ENCODE measurements at places on chromosomes 4 and X. TPM values are rescaled to one million over a fixed set of nuclear protein-coding genes. Genes with fewer than 3 reads are reported as not detected.
A peak's percentile ranks its signal among the peaks of the same experiment; 100 is the strongest.

DNA sequence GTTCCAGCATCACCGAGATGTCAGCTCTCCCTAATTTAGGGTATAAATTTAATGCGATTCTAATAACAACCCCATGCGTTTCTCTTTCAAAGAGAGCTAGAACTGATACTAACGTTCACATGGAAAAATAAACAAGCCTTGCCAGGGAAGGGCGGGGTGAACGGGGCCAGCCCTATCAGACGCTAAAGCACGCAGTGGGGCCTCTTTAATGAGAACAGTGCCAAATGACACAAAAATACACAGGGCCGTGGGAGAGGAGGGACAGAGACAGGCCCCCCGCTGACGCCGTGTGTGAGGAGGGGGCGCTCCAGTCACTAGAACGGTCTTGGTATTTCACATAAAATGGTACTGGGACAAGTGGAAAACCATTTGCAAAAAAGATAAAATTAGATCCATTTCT, 21.3 kb upstream of the ADRA2C start:
- no peak for DNase-seq

FREM3 gene
- 0.13 TPM for polyA plus RNA-seq

DNA sequence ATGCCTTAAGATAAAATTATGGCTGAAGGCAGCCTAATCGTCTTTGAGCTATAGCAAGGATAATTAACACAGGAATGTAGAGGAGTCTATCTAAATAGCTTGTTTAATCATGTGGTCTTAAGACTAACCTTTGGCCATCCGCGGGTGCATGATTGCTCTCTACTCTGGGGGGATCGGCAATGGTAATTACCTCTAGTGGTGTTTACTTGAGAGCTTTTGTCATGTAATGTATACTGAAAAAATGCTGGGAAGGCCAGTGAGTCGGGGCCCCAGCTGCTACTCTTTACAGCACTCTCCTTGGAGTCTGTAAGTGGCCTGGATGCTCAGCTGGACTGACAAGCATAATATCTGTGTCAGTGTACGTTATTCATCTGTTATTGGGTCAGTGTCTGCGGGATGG, 65.5 kb upstream of the GNPDA2 start:
- DNase-seq: no peak

DNA sequence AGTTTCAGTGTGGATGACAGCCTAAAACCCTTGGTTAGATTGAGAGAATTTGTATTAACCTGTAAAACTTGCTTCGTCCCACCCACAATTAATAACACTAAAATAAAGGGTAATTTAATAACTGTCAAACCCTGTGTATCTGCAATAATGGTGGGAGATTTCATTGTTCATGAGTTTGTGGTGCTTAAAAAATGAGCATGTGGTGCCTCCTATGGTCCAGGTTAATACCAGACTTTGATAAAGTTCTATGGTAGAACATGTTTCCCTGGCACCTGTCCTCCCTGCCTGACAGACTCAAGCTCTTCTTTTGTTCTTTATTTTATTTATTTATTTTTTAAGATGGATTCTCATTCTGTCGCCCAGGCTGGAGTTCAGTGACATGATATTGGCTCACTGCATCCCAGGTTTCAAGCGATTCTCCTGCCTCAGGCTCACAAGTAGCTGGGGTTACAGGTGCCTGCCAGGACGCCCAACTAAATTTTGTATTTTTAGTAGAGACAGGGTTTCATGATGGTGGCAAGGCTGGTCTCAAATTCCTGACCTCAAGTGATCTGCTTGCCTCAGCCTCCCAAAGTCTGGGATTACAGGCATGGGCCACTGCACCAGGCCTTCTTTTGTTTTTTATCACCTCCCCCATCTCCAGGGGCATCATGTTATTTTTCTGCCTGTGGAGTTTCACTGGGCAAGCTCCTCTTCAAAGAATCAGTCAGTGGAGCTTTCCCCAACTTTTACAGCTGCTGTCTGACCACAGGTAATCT, 289.2 kb downstream of the NR3C2 start:
- peak; percentile 71 for DNase-seq

GRCh38 chr4:16195209-16195608, 31.1 kb downstream of the TAPT1 start:
- no peak for DNase-seq

TRAM1L1 gene
- polyA plus RNA-seq: 17.5 TPM

IRAK1 gene
- polyA plus RNA-seq: 54.3 TPM

GRCh38 chrX:148043271-148043855, 62.2 kb downstream of the FMR1NB start:
- DNase-seq: no peak

GRCh38 chrX:24204331-24204730, 54.8 kb downstream of the ZFX start:
- DNase-seq: no peak

DNA sequence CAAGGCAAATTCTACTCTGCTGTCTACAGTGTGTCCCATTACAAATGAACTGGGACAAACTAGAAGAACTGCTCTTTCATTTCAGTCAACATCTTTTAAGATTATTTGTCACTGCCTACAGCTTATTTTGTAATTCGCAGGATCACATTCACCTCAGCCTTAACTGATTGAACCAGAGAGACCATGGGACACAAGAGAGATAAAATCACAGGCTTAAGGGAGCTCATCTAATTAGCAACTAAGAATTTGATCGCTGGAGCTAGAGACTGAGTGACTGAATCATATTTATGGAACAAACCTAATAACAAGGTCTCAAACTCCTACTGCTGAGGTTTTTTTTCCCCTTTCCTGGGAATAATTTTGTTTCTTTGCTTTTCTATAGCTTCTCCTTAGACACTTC, 898.2 kb downstream of the PCDH18 start:
- no peak for DNase-seq

DNA sequence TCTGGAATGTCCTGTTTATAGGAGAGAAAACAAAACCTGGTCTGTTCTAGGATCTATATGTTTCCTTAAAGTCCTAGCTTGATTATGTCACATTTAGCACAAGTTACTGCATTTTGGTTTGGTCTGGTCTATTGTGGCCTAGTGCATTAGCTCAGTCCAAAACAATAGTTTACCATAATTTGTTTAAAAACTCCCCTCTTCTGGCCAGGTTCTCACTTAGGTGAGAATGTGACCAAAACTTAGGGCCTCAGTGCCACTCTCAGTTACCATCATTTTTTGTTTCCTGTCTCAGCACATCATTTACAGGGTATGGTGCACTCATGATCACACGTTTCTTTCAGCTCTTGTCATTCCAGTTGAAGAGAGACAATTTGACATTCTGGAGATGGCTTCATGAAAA, 378.5 kb downstream of the KLHL4 start:
- no peak for DNase-seq

DNA sequence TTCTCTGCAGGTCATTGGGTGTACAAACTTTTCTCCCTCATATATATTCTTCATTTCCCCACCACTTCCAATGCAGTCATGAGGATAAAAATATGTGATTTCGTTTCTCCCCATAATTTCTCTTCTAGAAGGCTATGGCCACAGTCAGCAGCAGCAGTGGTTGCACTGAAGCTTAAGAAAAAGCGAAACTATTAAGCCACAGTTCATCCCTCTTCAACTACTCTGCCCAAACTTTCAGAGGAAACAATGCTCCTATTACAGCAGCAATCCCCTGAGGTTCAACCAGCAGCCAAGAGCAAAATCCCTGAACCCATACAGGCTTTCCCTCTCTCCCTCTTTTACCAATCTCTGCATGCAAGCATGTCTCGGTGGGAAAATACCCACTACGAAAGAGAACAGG, 298.6 kb downstream of the DHX15 start:
- DNase-seq: no peak

DNA sequence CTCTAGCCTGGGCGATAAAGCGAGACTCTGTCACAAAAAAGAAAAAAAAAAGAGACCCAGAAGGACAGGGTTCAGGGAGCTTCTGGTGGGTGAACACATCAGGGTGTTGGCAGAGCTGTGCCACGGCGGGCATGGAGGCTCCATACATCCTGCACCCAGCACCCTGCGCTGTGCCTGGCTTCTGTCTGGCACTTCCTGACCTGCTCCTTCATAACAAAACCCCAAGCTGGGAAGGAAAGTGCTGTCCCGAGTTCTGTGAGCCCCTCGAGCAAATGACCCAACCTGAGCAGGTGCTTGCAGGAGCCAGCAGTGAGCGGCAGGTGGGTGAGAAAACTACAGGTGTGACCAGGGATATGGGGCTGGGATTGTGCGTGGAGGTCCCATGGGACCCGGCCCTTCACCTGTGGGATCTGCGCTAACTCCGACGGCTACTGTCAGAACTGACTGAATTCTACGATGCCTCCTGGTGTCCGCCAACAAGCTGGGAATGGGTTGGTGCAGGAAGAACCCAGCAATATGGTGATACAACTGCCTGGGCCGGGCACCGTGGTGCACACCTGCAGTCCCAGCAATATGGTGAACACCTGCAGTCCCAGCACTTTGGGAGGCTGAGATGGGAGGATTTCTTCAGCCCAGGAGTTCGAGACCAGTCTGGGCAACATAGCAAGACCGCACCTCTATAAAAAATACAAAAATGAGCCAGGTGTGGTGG, 18.9 kb downstream of the ASMTL start:
- no peak for DNase-seq

Measured in left kidney (tissue), 8 donors.